ENCODE measurements at places on chromosomes 7 and 10.

DNA sequence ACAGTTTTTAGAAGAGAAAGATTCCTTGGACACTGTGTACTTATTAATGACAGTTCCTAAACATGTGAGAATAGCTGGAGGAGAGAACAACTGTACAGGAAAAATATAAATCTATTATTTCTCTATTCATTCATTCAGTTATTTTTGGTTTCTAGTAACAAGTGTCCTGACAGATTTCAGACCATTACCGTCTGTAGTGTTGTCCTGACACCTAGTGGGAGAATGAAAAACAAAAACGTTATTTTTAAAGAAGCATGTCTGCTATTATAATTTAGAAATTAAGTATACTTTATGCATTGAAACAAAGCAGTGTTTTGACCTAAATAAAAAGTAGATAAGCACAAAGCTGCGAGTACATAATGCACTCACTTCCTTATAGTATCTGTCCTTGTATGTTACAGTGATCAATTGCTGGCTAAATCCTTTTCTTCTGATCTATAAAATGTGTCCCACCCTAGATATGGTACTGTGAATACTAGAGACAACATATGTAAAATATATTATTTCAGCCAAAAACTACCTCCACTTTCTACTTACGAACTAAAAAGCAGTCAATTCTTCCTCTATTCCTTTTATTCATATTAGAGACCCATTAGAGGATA, 575.6 kb downstream of the ARL4A start:
- no peak for DNase-seq

GRCh38 chr7:149719912-149720335, 53.5 kb downstream of the ZNF467 start:
- no peak for DNase-seq

GRCh38 chr7:99788554-99788953, 4.6 kb upstream of the CYP3A4 start:
- no peak for DNase-seq

GRCh38 chr7:66198956-66199355, 6.2 kb upstream of the TPST1 start:
- DNase-seq: no peak

GRCh38 chr7:2209146-2209960, 23.4 kb downstream of the MAD1L1 start:
- DNase-seq: peak; percentile 23

- no peak for DNase-seq
These were observed 60.3 kb downstream of the PRR15 start for GRCh38 chr7:29623973-29624372.
